ENCODE measurements at places on chromosomes 4 and X.
A peak's percentile ranks its signal among the peaks of the same experiment; 100 is the strongest.

GRCh38 chr4:41420541-41420940 lies 117.4 kb upstream of the LIMCH1 start:
- no peak for DNase-seq

- no peak for DNase-seq
Observed at GRCh38 chr4:128600410-128600809, 209.1 kb upstream of the JADE1 start.

DNA sequence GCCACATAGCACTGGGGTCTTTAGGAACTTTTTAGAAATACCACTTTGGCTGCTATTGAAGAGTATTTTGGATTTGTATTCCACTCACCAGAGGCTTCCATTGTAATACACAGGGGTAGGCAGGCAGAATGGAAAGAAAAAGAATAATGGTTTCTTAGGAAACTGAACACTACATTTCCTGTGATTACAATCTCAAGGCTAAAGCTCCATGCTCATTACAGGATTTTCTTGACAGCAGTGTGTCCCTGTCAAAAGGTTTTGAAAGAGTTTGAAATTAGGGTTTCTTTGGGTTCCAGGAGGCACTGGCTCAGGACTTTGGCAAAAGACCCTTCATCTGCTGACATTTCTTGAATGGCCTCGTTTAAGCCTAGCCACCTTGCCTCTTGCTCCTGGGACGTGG lies 74.8 kb upstream of the STIM2 start:
- DNase-seq = no peak

- DNase-seq = no peak
Observed at GRCh38 chr4:16204505-16204904, 21.8 kb downstream of the TAPT1 start.

- DNase-seq = no peak
Observed at GRCh38 chrX:147351644-147352043, 537.1 kb upstream of the CXorf51A start.

GRCh38 chrX:153673428-153674218 lies at the start of gene PNCK:
Gene PNCK (minus strand): TSS chrX:153673813. CDS start chrX:153673076, 737 bp downstream.
- DNase-seq = no peak

DNA sequence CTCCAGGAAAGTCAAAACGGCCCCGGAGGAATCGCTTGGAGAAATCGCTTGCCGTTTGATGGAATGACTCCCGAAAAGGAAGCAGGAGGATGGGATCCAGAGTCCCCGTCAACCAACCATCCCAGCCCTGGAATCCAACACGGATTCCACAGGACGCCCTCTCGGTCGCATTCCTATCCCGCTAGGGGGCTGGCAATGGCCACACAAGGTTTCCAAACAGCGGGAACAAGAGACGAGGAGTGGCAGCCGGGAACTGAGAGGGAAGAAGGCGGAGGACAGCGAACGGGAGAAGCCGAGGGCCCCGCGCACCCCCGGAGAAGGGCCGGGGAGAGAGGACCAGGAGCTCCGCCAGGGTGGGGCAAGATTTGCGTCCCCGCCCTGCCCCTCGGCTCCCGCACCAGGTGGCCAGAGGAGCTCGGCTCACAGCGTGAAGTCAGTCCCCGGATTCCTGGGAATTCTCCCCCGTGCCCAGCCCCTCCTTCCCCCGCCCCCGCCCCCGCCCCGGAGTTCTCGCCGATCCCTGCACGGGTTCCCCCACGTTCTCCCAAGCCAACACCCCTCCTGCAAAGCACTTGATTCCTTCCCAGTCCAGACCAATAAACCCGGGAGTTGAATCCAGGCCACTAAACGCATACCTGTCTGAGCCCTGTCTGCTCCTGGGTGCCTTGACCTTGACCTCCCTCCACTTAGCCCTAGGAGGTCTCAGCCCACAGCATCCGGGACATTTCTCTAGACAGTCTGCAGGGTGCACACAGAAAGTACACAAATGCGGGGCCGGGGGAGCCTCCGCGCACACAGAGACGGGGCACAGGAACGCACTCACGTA lies 1.4 kb downstream of the PDZD4 start:
- DNase-seq = no peak

DNA sequence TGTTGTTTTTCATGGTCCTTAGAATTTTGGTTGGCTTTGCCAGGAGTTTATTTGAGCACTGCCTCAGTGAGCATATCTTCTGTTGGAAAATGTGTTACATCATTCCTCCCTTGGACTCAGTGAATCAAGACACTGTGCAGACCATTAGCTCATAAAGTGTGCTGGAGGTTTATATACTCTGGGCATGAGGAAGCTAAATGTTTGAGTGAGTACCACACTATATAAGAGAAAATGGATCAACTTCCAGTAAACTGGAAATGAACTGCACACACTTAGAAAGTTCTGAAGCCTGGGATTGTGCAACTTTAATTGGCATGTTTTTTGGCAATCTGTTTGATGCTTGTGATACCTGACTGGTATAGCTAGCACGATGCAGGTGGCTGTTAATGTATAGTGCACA lies 75.9 kb downstream of the LIMCH1 start:
- no peak for DNase-seq

DNA sequence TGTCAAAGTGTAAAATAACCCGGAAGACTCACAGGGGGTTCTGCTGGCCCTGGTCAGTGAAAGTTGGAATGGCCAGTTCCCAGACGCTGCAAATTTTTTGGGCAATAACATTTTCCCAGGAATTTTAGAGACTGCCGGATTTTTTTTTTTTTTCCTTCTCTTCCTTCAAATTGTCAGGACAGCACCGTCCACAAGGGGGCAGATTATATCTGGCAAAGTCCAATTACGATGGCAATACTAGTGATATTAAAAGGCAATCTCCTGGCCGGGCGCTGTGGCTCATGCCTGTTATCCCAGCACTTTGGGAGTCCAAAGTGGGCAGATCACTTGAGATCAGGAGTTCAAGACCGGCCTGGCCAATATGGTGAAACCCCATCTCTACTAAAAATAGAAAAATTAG lies 20.5 kb downstream of the SLC25A5 start:
- DNase-seq = peak; percentile 56

- DNase-seq = peak; percentile 60
Observed at GRCh38 chr4:89254847-89255246, 52.8 kb downstream of the GPRIN3 start.

- DNase-seq = no peak
Observed at GRCh38 chr4:12636191-12636590, 847.9 kb downstream of the RAB28 start.

GRCh38 chr4:67587156-67587555 lies 28.6 kb downstream of the STAP1 start:
- DNase-seq = no peak

DNA sequence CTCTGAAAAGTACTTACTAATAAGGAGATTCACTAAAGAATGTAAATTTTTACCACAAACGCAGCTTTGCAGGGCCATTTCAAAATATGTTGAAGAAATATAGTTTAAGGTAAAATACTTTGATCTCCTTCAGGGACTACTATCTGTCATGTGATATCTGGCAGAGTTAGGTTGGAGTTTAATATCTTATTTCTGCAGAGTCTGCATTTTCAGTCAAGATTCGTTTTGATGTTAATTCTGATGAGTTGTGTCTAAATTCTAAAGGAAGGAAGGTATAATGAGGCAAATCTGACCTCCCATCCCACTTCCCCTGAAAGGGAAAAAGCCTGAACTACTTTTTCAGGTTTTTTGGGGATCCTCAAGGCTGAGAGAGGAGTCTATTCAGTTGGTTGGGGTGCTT lies 123.9 kb upstream of the TECRL start:
- no peak for DNase-seq

- no peak for DNase-seq
Observed at GRCh38 chrX:15943391-15943790, 88.8 kb upstream of the AP1S2 start.

- no peak for DNase-seq
Observed at GRCh38 chr4:89294573-89295269, 12.9 kb downstream of the GPRIN3 start.

DNA sequence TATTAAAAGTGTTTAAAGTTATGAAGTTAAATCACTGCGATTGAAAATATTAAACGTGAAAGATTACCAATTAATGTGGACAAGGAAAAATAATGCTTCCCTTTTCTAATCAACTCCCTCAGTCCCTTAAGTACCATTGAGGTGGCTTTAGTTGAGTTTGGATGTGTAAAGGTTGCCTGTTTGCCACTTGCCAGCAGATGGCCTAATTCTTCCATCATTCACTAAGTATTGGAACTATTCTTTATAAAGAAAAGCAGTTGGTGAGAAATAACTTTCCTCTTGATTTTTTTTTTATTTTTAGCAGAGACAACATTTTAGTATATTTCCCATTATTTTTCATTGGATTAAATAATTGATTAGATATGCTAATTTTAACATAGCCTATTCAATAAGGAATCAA lies 295.9 kb upstream of the TACR3 start:
- peak; percentile 40 for DNase-seq

DNA sequence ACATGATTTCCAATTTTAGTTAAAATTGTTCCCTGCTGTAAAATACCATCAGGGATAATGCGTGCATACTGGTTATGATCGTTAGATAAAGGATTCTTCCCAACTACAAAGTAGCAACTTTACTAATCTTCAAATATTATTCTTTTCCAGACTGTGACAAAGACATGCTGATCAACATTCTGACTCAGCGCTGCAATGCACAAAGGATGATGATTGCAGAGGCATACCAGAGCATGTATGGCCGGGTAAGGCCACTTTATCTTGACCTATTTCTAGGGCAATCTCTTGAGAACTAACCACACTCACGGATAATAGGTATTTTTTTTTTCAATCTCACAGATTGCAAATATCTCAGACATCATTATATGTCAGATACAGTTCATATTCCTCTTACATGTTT lies 47.0 kb downstream of the ANXA10 start:
- DNase-seq = no peak

GRCh38 chrX:83145876-83146275 lies 362.2 kb upstream of the POU3F4 start:
- DNase-seq = no peak

GRCh38 chr4:16794816-16795445 lies 103.5 kb downstream of the LDB2 start:
- DNase-seq = peak; percentile 37

DNA sequence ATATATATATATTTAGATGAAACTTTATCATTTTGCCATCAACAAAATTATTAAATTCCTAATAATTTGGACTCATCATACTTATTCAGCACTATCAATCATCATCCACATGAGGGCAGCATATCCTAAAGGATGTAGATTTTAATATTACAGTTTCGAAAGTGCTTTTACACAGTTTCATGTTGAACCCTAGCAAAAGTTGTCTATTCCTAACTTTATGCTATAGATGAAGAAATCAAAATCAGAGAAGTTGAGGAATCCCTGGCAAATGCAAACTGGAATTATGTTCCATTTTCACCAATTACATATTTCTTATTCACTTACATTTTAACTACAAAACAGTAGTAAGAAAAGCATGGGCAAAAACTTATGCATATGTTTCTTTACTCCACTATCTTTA lies 36.6 kb upstream of the UGT2A1 start:
- DNase-seq = no peak

DNA sequence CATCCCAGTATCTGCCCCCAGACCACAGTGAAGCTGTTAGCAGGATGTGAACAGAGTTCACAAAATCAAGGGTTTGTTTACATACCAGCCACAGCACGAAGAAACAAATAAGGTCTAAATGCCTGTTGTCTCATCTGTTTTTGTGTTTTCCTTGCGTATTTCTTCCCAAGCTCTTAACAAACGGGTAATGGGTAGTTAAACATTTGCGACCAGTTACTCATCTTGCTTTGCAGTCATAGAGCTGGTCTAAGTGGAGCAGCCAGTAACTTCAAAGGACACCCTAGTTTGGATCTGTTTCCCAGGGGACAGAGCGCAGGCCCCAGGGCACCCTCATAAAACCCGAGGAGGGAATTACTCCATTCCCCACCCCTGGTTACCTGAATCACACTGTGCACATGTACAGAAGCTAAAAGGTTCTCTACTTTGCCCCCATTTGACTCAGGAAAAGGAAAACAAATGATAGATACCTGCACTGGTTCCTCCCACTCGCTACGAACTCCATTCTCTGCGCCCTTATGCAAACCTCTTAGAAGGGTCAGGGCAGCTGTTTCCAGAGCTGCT lies 68.8 kb downstream of the MAML3 start:
- DNase-seq = no peak

DNA sequence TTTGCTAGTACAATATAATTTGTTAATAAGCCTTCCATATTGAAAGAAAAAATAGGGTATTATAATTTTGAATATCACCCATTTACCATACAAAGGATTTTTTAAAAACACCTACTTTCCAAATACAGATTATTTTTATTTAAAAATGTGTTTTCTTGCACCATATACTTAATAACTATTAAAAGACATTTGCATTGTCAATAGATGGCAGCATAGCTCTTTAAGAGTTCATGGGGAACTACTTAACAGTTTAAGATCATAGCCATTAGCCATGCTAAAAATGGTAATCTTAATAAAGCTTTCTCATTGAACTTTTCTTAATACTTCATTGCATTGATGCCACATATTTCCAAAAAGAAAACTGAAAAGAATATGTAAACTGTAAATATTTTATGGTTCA lies 1995.9 kb downstream of the C4orf33 start:
- DNase-seq = no peak

DNA sequence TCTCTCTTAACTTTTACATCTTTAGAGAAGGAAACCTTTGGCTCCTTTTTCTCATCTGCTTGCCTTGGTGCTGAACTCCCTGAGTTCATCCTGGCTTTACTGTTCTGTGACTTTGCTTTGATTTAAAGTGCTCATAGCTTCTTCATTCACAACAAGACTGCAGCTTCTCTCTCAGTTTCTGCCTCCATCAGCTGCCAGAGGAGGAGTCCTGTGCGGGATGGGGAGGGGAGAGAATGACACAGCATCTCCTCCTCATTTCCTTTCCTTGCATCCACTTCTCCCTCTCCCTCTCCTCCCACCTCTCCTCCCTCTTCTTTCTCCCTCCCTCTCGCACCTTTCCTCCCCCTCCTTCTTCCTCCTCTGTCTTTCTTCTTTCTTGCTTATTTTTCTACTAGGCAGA lies 42.0 kb downstream of the CBLL2 start:
- DNase-seq = no peak

- DNase-seq = no peak
Observed at GRCh38 chr4:5554376-5554775, 154.0 kb downstream of the EVC2 start.

DNA sequence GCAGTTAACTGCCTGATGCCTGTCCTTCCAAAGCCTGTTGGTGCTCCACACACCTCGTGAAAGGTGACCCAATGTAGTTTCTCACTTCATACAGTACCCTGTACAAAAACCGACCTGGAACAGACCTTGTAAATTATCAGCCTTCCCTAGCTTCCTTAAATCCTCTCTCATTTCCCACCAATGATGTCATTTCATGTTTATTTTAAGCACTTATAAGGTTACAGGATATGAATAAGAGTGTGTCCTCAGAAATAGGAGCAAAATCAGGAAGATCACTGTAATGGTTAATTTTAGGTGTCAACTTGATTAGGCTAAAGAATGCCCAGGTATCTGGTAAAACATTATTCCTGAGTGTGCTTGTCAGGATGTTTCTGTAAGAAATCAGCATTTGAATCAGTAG lies 44.7 kb downstream of the TMEM150C start:
- no peak for DNase-seq

Data from D341Med (cell line).